Astrocyte of the spinal cord (primary cell): ENCODE measurements at places on chromosomes 6 and 20.

GRCh38 chr20:35000311-35000921, 44.7 kb downstream of the MYH7B start:
- DNase-seq = no peak

DNA sequence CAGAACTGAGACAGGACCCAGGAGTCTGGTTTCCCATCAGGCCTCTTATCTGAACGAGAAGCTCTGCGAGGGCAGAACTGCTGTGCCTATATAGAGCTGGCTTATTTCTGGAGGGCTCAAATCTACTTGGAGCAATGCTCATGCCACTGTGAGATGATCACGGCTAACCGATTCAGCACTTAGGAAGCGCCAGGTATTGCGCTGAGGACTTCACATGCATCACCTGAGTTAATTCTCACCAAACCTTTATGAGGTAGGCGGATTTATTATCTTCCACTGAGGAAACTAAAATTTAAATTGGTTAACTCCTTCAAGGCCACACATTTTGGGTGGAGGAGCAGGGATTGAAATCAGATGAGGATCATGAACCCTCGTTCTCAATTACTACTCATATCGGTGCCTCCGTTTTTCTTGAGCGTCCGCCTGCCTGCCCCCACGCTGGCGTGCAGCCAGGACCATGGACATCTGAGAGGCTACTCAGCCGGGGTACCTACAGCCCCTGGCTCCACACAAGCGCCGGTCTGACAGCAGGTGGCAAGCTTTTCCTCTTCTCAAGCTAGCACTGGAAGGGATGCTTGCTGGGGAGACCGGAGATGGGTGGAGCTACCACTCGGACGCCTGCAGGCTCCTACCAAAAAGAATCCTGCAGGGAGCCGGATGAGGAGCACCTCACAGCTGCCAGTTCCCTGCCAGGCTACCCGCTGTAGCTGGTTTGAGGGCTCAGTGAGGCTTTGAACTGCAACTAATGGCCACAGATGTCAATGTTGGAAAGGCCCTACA, 1.0 kb upstream of the PCIF1 start:
- peak; percentile 82 for DNase-seq

GRCh38 chr6:145086197-145086596, 649.1 kb downstream of the EPM2A start:
- DNase-seq = peak; percentile 38

- no peak for DNase-seq
These were observed 128.8 kb upstream of the SIM1 start for GRCh38 chr6:100593522-100593921.

DNA sequence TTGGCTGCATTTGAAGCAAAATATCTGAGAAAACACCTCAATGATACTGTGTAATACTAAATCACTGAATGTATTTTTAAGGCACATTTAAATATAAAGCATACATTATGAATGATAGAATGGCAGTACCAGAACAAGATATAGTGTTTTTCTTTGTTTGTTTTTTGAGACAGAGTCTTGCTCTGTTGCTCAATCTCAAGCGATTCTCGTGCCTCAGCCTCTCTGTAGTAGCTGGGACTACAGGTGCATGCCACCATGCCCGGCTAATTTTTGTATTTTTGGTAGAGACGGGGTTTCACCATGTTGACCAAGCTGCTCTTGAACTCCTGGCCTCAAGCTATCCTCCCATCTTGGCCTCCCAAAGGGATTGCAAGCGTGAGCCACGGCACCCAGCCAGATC, 2.3 kb upstream of the BICRAL start:
- DNase-seq = no peak

DNA sequence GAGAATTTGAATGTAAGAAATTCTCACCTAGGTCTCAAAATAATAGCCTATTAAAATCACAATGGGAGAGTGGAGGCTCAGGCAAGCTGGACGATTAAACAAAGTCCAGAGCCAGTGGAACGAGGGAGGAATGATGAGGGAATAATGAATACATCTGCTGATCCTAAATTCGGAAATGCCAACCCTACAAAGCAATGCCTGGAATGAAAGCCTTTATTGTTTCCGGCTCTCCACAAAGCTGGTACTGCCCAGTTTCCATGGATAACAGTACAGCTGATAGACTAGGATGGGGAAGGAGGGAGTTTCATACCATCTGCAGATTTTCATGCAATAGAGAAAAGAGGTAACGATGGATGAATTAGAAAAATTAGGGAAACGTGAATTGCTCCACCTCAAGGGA, 356.1 kb downstream of the CBLN4 start:
- no peak for DNase-seq

DNA sequence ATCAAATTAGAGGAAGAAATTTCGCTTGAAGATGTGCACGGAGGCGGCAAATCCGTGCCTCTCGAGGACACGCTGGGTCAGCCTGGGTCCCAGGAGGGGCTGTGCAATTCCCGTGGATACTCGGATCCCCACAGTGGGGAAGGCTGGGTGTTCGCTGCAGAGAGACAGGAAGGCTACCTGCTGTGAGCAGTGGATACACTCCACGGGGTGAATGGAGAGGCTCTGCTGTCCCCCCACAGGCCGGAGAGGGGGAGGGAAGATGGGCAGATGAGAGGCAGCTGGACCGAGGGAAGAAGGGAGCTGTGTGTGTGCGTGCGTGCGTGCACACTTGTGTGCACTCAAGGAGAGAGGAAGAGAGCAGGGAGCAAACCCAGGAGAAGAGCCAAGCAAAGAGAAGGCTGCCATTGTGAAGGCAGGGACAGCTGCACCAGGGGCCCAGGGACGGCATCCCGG, 57.3 kb downstream of the SULF2 start:
- DNase-seq = no peak

DNA sequence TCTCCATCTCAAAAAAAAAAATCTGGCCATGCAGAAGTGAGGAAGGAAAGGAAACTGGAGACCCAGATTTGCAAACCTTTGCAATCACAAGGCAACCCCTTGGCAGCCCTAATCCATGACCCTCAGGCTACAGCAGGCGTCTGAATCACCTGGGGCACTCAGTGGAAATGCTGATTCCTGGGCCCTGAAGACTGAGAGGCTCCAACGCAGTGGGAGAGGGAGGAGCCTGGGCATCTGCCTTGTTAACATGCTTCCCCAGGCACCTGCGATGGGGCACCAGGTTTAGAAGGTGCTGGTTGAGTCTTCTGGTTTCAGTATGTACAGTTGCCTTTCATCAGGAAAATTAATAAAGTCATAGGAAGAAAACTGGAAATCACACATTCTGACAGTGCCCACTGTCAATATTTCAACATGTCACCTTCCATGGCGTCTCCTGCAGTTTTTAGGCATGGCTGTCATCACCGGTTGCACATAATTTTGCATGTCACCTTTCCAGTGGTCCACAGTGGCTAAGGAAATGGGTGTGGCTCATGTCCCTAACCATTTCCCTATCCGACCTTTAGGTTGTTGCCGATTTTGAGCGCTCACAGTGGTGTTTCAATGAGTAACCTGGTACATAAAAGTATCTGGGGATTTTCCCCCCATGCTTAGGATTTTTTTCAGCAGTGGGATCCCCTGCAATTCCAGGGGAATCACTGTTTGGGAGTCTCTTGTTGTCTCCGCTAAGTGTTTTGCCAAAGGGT, 56.9 kb downstream of the PREX1 start:
- DNase-seq = no peak

GRCh38 chr6:90820436-90820835, 233.6 kb upstream of the MAP3K7 start:
- DNase-seq = no peak

- DNase-seq = peak; percentile 10
These were observed 41.0 kb upstream of the SMIM8 start for GRCh38 chr6:87281426-87281825.

- DNase-seq = no peak
These were observed 95.9 kb upstream of the PMEPA1 start for GRCh38 chr20:57805747-57806146.

DNA sequence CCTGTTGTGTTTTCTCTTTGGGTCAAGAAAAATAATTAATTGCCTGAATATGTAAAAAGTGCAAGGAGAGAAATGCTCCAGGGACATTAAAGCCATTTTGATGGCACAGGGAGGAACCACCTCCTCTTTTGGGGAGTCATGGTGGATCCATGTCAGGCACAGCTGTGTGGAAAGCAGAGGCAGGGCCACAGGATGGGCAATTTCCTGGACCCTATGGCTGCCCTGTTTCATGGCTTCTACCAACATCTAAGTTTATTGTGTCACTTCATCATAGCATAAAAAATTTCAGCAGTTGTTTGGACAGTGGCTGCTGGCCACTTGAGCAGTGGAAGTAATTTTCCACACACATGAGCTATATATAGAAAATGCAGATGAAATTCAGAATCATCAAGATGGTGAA, 238.2 kb downstream of the SYNE1 start:
- DNase-seq = no peak

- DNase-seq = no peak
These were observed 387.8 kb upstream of the GJE1 start for GRCh38 chr6:141744971-141745370.

- DNase-seq = no peak
These were observed 155.0 kb downstream of the CDH26 start for GRCh38 chr20:60113024-60113724.

- peak; percentile 88 for DNase-seq
These were observed 8.0 kb downstream of the MYLIP start for GRCh38 chr6:16136621-16137450.

GRCh38 chr6:168864541-168865460, 388.8 kb downstream of the THBS2 start:
- no peak for DNase-seq

DNA sequence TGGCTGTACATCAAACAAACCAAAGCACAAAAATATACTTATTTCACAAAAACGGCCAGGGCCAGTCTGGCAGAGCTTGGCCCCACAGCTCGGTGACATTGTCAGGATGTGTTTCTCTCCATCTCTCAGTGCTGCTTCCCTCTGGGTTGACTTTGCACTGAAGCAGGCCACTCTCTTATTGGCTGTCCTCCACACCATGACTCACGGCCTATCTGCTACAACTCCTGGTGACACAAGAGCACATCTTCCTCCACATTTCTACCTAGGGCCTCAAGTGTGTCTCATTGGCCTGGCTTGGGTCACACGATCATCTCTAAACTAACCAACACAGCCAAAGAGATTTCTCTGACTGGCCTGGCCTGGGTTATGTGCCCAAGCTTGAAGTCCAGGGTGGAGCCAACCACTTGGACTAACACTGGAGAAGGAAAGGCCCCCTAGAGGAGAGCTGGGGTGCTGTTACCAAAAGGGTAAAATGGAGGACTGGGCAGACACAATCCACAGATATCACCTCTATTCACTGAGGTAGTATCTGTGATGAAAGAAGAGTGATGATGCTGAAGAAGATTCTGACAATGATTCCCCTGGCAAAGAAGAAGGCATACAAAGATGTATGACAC, 159.8 kb upstream of the TSHZ2 start:
- DNase-seq = no peak

DNA sequence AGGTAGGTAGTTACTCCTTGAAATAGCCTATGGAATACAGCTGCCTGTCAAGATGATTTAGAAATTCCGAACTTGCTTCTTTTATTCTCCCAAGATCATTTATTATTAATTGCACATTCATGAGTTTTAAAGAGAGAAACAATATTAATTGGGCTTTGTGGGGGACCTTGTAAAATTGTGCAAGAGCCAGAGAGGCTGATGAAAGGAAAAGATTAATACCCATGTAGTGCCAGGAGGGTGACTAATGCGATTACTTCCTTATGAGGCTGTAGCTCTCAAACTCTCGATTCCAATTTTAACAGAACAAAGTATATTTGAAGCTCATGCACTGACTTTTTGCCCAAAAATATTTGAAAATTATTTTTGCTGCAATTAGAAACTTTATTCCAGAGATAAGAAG, 423.8 kb upstream of the ID4 start:
- DNase-seq = peak; percentile 60

GRCh38 chr6:145895802-145896201, 68.4 kb downstream of the SHPRH start:
- DNase-seq = peak; percentile 15
